Stimulated activated CD4-positive, alpha-beta T cell treated with anti-CD3 and anti-CD28 coated beads, Interleukin-1b, Interleukin-23, amount 100 ng/mL, for 1 hour (primary cell): ENCODE measurements at places on chromosomes 4 and X.

- no peak for DNase-seq
These were observed 59.7 kb downstream of the HMGB3 start for GRCh38 chrX:151042842-151043241.

DNA sequence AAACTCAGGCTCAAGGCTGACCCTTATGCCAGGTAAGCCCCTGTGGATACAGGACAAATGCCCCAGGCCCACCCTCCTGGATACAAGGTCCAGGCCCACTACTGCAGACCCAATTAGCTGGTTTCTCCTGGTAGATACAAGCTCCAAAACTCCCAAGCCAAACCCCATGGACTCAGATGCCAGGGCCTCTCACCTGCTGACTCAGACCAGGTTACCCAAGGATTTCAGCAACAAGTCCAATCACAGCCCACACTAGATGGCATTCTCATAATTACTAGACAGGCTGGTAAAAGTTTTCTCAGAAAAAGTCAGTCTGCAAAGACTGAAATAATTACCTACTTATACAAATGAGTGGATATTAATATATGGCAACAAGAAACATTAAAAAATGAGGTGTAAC lies 87.0 kb downstream of the KLF8 start:
- no peak for DNase-seq

DNA sequence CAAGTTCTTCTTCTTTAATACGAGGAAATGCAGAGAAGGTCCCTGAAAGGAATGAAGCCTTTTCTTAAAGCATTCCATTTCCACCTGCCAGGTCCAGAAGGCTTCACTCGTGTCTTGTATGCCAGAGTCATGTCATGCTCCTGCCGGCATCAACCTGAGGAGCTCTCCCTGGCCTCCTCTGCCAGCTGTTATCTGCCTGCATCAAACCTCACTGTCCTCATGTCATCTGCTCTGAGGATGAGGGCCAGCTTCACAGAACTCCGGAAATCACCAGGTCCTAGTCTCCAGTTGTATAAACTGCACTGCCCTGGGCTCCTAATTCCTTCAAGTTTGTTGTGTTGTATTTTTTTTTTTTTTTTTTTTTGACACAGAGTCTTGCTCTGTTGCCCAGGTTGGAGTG lies 20.0 kb upstream of the S100G start:
- DNase-seq: no peak

- DNase-seq: no peak
These were observed 36.4 kb upstream of the RBM41 start for GRCh38 chrX:107154787-107155620.

DNA sequence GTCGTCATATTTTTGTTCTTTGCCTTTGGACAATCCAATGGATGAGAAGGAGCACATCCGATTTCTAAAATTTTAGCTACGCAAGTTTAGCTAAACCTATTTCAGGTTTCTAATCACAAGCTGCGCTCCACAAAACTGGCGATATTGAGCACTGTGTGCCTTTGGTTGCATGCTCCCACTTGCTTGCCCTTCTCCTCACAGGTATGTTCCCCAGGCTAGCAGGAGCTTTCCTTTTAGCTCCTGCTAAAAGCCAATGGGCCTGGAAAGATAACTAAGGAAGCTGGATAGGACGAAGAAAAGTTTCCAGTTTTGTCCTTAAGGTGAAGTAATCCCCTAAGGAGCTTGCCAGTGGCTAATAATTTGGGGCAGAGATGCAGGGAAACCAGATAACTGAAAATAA lies 975.2 kb downstream of the FSTL5 start:
- DNase-seq: no peak

DNA sequence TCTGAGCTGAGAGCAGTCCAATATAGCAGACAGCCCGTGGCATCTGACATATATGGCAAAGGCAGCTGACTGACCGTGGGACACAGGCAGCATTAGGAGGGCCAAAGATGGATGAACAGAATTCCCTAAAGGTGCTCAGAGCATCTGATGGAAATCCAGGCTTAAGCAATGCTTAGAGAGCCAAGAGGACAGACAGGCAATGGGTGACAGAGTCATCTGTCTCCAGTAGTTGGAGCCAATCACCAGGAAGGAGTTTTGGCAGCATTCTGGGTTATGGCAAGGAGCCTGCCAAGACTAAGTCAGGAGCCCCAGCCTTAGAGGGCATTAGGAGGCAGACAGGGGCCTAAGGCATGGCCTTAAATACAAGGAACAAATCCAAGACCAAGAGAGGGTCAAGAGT lies 153.3 kb upstream of the USP9X start:
- DNase-seq: no peak

DNA sequence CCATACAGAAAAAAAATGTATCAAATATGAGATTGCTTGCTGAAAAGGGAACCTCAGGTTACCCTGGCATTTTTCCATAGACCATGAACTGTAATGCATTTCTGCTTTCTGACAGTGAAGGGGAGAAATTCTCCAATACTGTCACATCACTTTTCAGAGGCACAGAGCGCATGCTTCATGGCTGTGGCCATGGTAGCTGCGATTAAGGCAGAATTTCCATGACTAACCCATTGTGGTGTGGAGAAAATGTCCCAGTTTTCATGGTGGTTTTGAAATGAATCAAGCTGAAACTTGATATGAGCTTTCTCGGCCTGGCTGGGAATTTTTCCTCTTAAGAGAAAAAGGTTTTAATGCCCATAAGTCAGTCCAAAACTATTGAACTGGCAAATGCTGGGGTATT lies 39.5 kb upstream of the MAP3K15 start:
- DNase-seq: no peak

- no peak for DNase-seq
These were observed 49.8 kb downstream of the FGFRL1 start for GRCh38 chr4:1061056-1061700.

DNA sequence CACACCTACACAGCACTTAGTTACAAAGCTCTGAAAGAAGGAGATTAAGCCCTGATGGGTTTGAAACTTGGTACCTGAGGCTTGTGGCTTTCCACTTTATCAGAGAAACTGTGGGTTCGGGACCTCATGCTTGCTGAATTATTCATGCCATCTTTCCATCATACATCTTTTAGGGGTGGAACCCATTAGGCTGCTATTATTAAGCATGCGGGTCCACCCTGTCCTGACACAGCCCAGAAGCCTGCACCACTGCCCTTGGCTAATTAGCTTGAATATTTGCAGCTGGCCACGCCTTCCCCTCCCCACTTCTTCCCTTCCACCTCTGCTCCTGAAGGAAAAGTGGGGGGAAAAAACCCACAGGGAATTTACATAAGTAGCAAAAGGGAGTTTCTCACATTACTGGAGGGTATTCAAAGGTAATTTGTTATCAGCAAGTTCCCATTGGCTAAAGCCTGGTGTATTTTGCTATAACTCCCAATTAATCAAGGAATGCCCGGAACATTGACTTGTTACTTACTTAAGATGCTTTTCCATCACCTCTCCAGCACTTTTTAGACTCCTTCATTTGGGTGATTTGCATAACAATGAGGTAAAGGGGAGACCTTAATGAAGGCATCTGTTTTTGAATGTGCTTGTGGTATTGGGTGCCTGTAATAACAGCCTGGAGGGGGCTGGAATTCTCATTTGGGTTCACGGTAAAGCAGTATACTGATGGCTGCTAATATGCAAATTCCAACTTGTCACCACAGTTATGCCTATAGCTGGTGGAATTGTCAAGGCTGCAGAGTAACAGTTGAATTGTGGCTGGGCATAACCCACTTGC lies 231.7 kb upstream of the GATB start:
- DNase-seq: no peak

DNA sequence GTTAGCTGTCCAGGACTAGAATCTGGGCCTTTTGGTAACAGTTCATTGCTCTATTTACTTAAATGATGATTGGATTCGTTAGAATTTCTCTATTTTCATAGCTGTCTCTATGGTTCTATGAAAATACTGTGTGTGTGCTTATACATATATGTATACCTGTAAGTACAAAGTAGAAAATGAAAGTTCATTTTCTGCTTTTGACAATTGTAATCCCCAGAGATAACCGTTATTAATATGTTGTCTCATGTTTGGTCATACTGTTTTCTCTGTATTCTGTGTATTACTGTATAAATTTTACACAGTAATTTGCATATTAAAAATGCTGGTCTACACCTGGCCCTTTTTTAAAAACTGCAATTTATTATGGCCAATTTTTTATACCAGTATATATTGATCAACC lies 55.4 kb downstream of the CLCN3 start:
- no peak for DNase-seq

DNA sequence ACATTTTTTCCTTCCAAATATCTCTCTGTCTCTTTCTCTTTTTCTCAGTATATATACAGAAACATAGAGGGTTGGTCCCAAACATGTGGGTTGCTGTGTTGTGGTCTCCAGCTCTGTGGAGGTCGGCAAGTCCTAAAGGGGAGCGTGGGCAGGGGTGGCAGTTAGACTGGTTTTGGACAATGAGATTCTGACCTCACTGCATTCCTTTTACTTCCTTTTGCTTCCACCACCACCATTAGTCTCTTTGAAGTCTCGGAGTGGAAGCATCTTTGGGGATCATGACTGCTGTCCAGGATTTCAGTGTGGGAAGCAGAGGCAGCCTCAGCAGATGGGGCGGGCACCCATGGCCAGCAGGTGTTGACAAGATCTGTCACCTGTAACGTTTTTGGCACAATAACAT lies 1091.8 kb downstream of the RAPGEF2 start:
- DNase-seq: no peak

GRCh38 chr4:121801715-121802075 lies 572 bp downstream of the EXOSC9 start:
- DNase-seq: no peak

DNA sequence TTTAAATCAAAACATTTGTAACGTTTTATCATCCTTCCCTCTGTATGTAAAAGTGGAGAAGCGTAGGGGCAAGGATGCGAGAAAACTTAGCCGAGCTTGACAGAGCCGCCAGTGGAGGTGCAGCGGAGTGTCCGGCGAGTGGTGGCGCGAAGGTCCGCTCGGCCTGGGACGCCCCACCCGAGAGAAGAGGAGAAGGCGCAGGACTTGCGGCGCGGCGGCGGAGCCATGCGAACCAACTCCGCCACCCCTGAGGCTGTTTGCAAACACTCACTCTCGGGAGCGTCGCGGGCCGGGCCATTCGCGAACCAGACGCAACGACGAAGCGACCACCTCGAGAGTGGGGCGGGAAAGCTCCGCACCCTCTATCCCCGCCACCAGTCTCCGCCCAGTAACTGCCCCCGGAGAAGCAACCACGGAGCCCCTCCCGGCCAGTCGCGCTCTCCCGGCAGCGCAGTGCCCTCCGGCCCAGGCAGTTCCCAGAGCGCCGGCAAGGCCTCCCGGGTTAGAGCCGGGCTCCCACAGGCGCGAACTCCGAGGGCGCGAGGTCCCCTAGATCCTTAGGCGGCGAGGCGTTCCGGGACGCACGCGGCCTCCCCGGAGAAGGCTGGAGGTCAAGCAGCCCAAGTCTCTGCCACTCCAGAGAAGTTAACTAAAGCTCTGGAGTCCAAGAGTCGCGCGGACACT lies 2.3 kb upstream of the MAB21L2 start:
- DNase-seq: no peak

- no peak for DNase-seq
These were observed 331.7 kb downstream of the HNRNPD start for GRCh38 chr4:82042042-82042441.

DNA sequence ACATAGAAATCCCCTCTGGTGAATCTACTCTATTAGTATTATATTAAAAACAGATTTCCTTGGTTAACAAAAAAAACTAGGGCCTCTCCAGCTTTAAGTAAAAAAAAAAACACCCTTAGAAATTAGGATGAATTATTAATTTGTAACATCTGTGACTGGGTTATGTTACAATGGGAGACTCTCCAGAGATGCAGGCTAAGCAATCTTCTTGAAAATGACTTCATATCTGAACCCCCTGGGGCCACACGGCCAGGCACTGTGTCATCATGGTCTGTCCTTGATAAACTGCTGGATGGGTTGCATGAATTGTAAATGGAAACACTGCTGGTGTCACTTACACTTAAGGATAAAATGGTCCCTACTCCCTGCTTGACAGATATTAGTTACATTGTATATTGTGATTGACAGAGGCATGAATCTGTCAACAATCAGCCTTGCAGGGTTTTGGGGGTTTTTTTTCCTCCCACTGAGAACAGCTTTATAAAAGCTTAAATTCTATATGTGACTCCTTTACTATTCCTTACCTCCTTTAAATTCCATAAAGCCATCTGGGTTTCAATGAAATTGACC lies 49.1 kb downstream of the PRKG2 start:
- no peak for DNase-seq

GRCh38 chrX:44922980-44923379 lies 50.0 kb downstream of the KDM6A start:
- no peak for DNase-seq

GRCh38 chr4:183984566-183984965 lies 79.5 kb downstream of the STOX2 start:
- DNase-seq: no peak

- DNase-seq: no peak
These were observed 46.3 kb downstream of the STARD8 start for GRCh38 chrX:68693481-68694434.

DNA sequence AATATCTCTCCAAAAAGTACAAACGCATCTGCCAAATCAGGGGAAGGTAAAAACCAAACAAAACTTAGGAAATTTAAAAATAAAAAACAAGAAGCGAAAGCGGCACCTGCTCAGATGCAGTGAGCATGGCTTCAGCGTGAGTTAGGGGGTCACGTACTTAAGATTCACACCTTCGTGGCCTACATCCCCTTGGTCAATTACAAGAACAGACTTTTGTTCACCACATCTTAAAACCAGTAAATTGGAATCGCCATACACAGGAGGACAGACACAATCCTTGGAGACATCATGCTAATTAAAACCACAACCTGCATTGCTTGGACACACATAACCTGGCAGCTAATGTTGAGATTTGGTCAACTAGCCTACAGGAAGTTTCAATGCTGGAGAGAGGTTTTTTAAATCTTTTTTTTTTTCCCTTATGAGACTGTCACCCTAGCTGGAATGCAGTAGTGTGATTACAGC lies 12.5 kb upstream of the SEL1L3 start:
- DNase-seq: no peak

DNA sequence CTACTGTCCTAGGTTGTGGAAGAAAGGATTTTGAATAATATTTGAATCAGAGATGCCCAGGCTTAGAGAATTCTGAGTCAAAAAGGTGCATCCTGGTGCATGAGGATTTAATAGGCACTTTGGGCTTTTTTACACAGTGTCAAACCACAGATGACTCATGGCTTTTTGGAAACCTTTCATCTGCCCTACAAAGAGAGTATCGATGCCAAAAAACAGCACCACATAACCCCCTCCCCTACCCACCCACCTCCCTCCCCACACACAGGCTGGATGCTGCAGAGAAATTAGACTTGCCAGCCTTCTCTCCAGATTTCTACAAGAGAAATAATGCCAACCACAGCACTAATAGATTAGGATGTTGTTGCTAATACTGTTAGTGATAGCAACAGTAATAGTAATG lies 779.3 kb downstream of the NLGN4X start:
- DNase-seq: no peak

- DNase-seq: no peak
These were observed 3.5 kb downstream of the TMEM271 start for GRCh38 chr4:572594-572993.

DNA sequence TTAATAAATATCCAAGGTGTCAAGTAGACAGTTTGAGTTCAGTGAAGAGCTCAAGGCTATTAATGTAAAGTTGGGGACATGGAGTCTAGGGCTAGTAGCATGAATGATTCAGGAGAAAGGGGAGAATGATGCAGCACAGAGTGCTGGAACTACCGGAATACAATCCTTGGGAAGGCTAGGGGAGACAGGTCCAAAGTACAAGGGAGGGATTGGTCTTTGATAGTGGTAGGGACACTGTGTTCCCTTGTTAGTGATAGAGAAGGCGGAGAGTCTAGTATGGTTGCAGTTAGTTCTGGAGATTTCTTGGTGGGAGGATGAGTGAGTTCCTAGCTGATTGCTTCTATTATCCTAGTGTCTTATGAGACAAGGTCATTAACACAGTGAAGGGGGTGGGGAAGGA lies 8.7 kb downstream of the GCNA start:
- no peak for DNase-seq
